ENCODE measurements at places on chromosomes 2 and 18.

DNA sequence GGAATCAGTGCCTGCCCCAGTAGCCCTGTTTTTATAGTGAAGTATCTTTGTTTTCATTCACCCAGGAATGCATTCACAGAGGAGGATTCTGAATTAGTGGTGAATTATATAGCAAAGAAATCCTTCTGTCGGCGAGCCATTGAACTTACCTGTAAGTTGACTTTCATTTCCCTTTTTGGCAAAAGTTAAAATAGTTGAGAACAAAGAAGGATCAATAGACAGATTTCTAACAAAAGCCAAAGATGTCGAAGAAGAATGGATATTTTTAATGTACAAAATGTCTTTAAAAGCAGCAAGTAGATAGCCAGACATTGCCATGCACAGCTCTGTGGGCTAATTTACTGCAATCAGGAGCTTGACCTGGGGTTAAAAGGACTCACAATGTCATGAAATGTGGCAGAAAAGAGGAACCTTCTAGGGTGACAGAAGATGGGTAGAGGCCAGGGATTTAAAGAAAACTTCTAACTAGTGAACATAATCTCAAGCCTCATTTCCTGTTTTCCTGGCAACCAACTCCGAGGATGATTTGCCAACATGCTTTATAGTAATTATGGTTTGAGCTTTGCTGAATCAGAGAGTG lies 53.8 kb upstream of the TMEM87B start:
- peak; percentile 43 for DNase-seq

GRCh38 chr2:51813247-51813646 lies 781.3 kb upstream of the NRXN1 start:
- DNase-seq, result no peak

GRCh38 chr2:105431367-105432043 lies 32.7 kb upstream of the FHL2 start:
- no peak for DNase-seq

GRCh38 chr18:66548747-66549146 lies 55.1 kb downstream of the CDH19 start:
- no peak for DNase-seq
